ENCODE measurements at places on chromosomes 11 and 22.

GRCh38 chr22:39622881-39623367 is 52.4 kb downstream of the CACNA1I start:
- DNase-seq, result peak; percentile 73

GRCh38 chr11:12275818-12276217 is 101.6 kb upstream of the PARVA start:
- DNase-seq, result no peak

- DNase-seq, result no peak
These were observed 183.8 kb upstream of the NTM start for GRCh38 chr11:131186629-131187101.

DNA sequence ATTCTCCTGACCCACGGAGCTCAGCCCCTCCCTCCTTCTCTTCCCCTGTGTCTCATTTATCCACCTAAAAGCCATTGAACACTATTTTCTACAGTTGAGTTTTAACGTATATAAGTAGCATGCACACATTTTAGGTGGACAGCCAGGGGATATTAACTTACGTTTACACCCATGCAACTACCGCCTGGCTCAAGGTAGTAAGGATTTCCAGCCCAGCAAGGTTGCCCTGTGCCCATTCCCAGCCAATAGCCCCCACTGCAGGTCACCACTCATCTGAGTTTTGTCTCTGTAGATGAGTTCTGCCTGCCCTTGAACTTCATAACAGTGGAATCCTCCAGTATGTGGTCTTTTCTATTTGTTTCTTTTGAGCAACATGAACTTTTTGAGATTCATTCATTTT is 65.4 kb downstream of the SMIM38 start:
- DNase-seq, result no peak

DNA sequence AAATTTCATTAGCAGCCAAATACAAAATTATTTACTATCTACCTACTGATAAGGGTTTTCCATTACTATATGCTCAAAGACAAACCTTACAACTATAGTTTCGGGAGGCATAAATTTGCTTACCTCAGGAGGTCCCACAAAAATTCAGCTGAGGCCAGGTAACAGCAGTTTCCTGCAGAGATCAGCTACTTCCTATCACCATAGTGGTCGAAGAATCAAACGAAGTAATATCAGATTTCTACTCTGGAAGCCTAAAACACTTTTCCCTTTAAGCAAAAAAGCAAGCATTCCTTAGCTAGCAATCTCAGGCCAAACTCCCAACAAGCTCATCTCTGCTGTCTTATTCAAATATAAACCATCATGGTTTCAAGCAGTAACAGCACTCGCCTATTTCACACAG is 3.1 kb downstream of the NAP1L4 start:
- no peak for DNase-seq

DNA sequence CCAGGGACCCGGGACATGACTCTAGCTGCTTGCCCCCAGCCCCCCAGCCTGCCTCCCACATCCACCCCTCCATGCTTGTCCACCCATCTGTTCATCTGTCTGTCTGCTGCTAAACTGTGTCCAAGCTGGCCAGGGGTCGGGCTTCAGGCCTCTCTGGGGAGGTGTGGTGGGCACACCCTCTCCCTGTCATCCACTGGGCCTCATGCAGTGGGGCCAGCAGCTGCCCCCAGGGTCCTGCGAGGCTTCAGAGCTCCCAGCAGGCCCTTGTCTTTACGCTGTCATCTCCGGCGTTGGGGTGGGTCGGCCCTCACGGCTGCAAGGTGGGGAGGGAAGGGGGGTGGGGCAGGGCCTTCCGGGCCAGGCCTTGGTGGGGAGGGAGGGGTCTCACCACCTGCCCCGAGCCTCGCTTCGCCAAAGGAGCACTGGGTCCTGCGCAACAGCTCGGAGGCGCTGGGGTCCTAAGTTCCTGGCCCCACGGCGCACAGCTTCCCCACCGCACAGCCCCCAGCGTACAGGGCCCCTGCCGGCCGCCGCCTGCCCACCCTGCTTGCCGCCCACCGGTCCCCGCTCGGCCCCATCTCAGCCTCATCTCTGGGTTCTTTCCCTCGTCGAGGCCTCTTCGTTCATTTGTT is 26.7 kb downstream of the MOB2 start:
- DNase-seq, result no peak

GRCh38 chr11:117554601-117555333 is 227.1 kb downstream of the CEP164 start:
- no peak for DNase-seq

- DNase-seq, result no peak
These were observed 59.8 kb downstream of the SC5D start for GRCh38 chr11:121352251-121352891.

- DNase-seq, result peak; percentile 41
These were observed 215.0 kb upstream of the CTSC start for GRCh38 chr11:88552379-88553062.

- no peak for DNase-seq
These were observed 37.6 kb downstream of the ASRGL1 start for GRCh38 chr11:62374801-62375200.

DNA sequence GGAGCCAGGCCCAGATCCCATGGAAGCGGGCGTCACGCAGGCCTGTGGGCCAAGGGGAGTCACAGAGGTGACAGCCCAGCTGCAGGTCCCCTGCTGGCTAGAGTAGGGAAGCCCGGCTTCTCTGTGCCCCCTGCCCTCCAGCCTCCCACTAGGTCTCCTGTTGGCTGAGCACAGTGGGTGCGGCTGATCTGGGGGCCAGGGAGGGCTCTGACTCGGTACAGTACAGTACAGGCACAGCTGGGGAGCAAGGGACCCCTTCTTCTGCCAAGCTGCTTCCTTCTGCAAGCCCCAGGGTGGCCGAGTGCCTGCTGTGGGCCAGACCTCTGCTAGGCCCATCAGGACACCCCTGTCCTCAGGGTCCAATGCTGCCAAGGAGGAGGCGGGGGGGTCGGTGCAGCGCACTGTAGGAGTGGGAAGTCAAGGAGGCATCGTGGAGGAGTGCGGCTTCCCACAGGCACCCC is 10.1 kb downstream of the SUSD2 start:
- DNase-seq, result no peak

- no peak for DNase-seq
These were observed 5.4 kb upstream of the HDHD5 start for GRCh38 chr22:17164392-17165024.

DNA sequence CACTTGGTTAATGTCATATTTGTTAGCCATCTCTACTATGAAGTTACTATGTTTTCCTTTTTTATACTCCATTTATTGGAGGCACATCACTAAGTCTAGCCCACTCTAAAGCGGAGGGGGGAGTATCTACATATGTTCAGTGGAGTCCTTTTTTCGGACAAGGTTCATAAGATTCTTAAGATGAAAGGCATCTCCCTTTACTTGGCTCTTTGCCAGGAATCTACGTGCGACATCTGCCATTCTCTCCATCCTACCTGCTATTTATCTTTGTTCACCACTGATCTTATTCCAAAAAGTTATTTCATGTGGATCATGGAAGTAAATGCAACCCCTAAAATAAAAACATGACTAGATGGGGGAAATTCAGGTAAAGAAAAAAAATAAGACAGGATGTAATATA is 77.4 kb upstream of the YWHAH start:
- DNase-seq, result no peak

GRCh38 chr22:42581762-42582716 is 28.3 kb downstream of the SERHL2 start:
- peak; percentile 85 for DNase-seq

DNA sequence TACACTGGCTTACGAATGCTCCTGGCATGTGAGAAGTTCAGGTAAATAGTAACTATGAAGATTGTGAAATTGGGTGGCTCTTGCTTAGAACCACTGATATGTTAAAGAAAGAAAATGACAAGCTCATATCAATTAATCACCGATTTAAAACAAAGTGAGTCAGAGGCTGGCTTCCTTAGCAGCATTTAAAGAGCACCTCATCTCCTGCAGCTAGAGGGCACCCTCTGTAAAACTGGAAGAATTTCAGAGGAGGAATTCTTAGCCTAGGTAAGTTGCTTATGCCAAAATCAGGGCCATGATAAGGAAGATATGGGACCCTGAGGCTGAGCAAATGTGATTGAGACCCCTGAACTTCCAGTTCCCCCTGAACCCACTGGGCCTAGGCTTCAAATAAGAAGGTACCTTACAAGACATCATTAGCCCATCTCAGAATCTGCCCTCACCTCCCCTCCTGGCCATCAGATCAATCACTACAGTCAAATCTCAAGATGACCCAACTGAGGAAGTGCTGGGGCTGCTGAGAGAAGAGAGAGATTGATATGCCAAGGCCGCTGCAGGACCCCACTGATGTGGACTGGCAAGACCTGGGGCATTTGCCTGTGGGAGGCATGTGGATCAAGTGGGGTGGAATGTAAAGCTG is 8.6 kb upstream of the CD3E start:
- DNase-seq, result peak; percentile 64

DNA sequence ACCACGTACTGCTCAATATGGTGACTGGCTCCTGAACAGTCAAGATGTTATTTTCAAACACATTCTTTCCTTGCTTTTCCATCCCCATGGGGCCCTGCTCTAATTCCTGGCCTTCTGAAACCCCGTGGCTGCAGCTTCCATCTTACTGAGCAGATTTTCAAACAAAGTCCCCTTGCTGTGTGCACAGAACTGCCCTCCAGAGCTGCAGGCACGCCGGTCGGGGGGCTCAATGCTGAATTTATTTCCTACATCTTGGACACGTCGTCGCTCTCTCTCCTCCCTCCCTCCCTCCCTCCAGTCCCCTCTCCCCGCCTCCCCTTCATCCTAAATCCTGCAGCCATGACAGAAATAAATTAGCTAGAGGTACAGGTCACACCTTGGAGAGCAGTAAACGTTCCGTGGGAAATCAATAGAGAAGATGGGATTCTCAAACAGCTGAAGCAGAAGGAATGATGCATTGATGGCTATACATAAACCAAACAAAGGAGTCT is 243.1 kb upstream of the BLID start:
- no peak for DNase-seq

GRCh38 chr11:123683428-123684170 is 29.2 kb upstream of the SCN3B start:
- no peak for DNase-seq

GRCh38 chr11:108960501-108960900 is 295.6 kb downstream of the DDX10 start:
- no peak for DNase-seq

DNA sequence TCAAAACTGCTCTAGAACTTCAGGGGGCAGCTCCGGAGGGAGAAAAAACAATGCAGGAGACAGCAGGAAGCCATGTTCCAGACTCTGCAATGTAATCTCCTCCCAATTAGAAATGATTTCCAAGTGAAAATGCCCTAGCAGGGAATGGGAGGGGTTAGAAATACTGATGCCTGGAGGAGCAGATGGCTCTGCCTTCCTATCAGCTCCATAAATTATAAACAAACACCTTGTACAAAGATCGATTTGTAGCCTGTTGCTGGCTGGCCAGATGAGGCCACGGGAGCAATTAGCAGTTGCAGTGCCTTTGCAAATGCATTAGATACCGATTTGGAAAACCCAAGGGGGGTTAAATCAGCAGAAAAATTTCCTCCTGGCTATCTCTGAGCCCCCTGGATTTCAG is 46.6 kb upstream of the CHRM4 start:
- no peak for DNase-seq

- no peak for DNase-seq
These were observed 35.6 kb downstream of the TMEM123 start for GRCh38 chr11:102416976-102417375.

GRCh38 chr11:18011633-18012032 is 1.2 kb downstream of the SERGEF start:
- DNase-seq, result no peak

- no peak for DNase-seq
These were observed 12.1 kb upstream of the EIF3D start for GRCh38 chr22:36540867-36541642.

DNA sequence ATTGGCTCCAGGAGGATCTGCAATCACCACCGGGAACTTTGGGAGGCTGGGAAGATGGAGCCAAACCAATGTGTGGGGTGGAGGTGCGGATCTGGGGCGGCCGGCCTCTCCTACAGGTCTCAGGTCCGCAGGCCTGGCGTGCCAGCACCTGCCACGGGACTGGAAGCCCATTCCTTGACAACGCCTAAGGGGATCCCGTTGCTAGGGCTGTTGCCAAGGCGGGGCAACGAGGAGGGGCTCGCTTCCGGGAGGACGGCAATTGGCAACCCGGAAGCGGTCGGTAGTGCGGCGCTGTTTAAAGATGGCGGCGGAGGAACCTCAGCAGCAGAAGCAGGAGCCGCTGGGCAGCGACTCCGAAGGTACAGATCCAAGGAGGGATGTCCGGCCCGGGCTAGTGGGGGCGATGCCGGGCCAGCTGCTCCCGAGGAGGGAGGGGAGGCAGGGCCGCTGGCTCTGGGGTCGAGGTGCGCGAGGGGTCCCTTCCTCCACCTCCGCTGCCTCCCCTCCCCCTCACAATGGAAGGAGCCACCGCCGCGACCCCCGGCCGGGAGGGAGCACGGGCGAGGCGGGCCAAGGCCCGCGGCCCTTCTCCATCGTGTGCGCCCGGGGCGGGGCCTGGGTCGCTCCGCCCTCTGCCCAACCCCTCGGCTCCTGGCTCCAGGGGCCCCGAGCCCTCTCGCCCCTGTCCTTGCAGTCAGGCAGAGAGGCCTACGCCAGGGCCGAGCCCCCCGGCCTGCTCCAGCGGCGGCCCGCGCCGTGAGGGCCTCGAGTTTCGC is at the start of gene OTUB1:
Gene OTUB1 (plus strand): TSS at position 283 of the 776 bp plus-strand sequence. CDS start 19 bp downstream, at position 302.
- peak; percentile 89 for DNase-seq

DNA sequence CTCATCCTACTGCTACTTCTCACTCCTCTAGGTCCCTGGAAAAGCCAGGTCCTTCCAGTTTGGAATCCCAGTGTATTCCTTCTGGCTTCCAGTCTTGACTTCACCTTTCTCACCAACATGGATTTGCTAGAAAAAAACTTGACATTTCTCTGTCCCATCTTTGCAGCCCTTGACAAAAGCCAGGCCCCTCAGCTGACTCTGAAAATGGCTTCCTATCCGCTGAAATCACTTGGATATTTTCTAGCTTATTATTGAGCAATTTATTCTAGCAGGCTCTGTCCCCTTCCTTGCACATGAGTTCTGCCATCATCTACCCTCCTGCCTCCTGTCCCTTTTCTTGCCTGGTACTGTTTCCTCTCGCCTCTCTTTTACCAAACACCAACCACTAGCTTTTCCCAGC is 427.2 kb downstream of the BUD13 start:
- DNase-seq, result no peak

DNA sequence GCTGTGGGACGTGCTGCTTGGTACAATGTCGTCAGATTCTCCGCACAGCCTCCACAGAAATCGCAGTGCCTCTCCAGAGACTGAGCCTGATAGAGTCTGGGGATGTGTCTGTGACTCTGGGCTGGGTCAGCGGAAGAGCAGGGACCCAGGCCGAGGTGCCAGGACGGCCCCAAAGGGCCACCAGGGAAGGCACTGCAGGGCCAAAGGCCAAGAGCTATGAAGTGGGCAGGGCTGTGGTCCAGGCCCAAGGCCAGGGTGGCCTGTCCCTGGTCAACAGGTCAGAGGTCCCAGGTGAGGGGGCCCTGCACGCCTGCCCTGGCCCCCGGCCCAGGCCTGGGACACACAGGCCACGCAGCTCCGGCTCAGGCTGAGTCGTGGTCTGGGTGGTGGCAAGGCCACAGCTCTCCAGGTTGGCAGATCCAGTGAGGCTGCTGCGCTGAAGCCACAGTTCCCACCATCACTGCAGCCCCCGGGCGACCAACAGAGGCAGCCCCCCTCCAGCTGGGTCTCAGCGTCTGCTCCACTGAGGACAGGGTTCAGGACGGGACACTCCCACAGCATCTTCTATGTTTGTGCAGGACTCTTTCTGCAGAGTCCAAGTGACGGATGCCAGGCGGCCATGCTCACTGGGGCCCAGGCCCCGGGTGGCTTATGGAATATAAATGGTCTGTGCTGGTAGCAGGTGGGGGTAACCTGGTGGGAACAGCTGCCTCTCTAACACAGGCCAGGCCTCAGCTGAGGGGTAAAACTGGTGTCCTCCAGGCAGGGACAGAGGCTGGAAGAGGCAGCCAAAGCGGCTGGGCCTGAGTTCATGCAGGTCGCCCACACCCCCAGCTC is 4.8 kb upstream of the PIM3 start:
- no peak for DNase-seq
